ENCODE measurements at places on chromosomes 12 and 14.

GRCh38 chr14:55583942-55584468 lies 4.0 kb downstream of the KTN1 start:
- DNase-seq, result no peak

GRCh38 chr12:128803788-128804187 lies 20.0 kb downstream of the SLC15A4 start:
- no peak for DNase-seq

GRCh38 chr12:12428047-12428446 lies 71.2 kb downstream of the BORCS5 start:
- DNase-seq, result no peak

DNA sequence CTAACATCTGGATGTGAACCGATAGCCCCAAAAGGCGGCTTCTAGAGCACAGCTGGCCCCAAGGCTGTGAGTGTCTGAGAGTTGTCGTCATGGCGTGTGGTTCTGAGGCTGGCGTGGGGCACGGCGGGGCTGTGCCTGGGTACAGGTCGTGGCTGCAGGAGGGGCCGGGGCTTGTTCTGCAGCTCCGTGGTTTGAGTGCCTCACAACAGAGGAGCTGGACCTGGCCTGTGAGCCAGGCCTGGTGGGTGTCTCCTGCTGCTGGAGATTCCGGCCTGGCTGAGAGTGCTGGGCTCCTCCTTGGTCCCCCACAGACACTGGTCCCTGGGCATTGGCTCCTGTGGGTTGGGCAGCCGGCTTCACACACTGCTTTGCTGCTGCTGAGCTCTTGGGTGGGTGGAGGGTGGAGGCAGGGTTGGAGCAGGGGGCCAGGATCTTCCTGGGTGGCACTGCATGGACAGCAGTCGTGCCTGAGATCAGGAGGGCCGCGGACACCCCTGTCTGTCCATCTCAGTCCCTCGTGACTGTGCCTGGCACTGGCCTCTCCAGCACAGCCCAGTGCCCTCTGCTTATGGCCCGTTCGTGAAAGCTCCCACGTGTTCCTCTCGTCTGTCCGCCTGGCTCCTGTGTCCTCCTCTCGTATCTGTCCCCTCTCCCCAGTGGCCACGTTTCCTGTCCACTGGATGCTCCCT lies 31.8 kb upstream of the TEX22 start:
- no peak for DNase-seq

GRCh38 chr12:81284137-81284536 lies 206.3 kb downstream of the ACSS3 start:
- no peak for DNase-seq

- DNase-seq, result no peak
Measured at GRCh38 chr14:39322807-39323206, 89.1 kb downstream of the MIA2 start.

GRCh38 chr12:109469517-109469916 lies 7.6 kb downstream of the KCTD10 start:
- no peak for DNase-seq

DNA sequence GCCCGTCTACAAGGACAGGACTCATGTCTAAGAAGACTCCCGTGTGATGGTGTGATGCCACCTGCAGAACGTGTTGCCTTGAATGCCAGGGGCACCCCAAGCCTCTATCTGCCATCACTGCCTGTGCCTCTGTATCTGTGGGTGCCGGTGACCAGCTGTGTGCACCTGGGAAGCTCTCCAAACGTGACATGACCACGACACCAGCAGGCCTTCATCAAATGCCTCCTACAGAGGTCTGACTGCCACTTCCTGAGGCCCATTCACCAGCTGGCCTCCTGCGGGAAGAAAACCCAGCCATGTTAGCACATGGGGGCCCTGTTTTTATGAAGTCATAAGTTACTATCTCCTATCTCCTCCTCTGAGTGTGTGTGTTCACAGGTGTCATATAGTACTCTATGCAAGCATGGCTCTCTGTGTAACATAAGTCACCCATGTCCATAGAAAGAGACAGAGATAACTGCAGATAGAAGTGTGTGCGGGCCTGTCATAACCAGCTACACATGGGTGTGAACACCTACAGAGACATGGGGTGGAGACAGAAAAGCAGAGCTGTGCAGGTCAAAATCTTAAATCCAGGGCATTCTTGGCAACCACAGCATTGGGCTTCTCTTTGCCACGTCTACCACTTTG lies 18.3 kb upstream of the SERPINA4 start:
- peak; percentile 54 for DNase-seq

DNA sequence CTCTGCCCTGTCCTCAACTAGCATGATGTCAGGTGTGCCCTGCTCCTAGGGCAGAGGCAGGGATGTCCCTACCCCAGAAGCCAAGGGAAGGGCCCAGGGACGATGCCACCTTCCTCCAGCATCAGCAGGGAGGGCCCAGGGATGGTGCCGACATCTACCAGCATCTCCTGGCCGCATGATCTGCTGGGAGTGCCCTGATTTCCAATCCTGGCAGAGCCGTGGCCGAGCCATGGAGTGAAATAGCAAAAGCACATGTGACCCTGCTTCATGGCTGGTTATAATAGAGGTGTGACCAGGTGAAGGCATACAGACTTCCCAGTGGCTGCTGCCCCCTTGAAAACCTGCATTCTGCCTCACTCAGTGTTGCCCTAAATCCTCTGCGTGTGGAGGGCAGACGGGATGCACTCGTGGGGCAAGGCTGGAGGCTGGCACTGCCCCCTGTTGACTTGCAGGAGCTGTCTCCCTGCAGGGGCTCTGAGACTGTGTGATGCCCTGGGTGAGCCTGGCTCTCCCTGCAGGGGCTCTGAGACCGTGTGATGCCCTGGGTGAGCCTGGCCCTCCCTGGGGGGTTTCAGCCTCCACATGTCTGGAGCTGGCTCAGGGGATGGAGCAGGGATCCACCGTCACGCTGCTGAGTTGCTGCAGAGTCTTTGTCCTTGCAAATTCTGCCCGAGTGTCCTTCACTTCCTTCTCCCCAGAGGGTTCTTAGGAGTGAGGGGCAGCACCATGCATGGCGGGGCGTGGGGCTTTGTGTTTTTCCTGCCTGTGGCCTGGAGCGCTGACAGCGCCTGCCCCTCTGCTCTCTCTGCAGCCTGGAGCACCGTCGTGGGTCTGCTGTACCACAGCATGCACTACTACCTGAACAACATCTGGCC lies 51.7 kb downstream of the ADGRD1 start:
- no peak for DNase-seq

DNA sequence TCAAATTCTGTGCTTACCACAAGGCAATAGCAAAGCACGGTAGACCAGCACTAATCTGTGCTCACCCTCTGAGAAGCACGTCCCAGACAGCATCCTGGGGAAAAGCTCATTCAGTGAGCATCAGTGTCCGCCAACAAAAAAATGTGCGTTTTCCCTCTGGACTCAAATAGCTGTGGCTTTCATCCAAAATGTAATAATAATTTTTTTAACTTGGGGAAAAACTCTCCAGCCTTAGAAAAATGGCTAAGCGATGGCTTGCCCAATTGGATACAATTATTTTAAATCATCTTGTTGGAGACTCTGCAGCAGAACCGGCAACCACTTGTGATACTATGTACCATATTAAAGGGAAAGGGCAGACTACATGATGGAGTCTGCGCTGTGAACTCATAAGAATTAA lies 1.1 kb upstream of the KRT77 start:
- no peak for DNase-seq

GRCh38 chr12:72679147-72679757 lies 407.1 kb downstream of the TRHDE start:
- no peak for DNase-seq

Measured in tibial artery (tissue), 4 donors.